ENCODE measurements at places on chromosomes 4 and X.

DNA sequence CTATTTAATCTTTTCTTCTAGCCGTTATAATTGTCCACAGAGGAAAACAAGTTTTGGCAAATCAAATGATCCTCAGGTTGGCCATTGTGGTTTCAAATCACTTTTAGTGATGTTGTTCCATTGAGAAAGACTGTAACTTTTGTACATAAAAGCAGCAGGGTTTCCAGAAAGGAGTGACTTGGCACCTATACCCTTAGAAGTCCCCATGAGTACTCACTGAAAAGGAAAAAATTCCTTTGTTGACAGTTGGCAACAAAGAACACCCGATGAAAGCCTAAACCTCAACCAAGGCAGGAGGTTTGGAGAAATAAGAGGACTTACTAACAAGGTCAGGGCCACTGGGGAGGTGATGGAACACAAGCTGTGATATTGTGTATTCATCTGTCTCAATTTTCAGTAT lies 474.4 kb downstream of the RAPGEF2 start:
- no peak for DNase-seq

GRCh38 chr4:100421361-100421978 lies 96.4 kb downstream of the EMCN start:
- no peak for DNase-seq

DNA sequence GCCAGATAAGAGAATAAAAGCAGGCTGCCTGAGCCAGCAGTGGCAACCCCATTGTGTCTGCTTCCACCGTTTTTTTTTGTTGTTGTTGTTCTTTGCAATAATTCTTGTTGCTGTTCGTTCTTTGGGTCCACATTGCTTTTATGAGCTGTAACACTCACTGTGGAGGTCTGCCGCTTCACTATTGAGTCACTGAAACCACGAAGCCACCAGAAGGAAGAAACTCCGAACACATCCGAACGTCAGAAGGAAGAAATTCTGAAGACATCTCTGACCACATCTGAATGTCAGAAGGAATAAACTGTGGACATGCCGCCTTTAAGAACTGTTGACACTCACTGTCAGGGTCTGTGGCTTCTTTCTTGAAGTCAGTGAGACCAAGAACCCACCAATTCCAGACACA lies 110.5 kb downstream of the PCDH18 start:
- DNase-seq, result no peak

GRCh38 chr4:122360754-122361153 lies 18.1 kb upstream of the ADAD1 start:
- DNase-seq, result no peak

- no peak for DNase-seq
Observed at GRCh38 chr4:23766344-23766743, 123.5 kb downstream of the PPARGC1A start.

DNA sequence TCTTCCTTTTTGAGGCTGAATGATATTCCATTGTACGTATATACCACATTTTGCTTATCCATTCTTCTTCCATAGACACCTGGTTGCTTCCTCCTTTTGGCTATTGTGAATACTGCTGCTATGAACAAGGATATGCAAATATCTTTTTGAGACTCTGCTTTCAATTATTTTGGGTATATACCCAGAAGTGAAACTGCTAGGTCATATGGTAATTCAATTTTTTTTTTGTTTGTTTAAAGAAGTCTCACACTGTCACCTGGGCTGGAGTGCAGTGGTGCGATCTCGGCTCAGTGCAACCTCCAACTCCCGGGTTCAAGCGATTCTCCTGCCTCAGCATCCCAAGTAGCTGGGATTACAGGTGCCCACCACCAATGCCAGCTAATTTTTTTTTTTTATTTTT lies 75.3 kb downstream of the METTL14 start:
- DNase-seq, result no peak

DNA sequence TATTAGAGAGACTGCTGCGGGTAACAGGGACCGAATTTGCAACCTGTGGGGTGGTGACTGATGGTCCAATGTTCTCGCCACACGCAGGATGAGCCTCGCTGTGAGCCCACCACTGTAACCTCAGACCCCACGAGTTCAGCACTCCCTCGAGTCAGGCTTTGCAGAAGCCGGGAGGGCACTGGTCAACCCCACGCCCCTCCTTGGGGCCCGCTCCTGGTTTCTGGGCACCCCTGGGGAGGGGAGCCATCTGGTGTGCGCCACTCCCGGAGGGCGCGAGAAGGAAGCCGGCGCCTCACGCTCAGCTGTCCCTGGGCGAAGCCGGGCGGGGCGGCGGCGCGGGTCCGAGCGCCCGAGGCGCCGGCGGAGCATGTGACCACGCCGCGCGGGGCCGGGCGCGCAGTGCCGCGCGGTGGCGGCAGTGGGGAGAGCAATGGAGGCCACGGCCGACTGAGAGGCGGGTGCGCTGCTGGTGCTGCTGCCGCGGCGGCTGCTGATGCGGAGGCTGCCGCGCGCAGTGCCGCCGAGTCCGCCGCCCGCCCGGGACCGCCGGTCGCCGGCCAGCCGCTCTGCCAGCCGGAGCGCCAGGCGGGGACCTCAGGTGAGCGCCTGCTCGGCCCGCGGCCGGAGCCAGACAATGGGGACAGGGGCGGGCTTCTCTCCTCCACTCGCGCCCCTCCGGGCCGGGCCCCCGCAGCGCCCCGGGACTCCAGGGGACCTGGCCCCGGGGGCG lies 100.1 kb downstream of the CEP135 start:
- no peak for DNase-seq

DNA sequence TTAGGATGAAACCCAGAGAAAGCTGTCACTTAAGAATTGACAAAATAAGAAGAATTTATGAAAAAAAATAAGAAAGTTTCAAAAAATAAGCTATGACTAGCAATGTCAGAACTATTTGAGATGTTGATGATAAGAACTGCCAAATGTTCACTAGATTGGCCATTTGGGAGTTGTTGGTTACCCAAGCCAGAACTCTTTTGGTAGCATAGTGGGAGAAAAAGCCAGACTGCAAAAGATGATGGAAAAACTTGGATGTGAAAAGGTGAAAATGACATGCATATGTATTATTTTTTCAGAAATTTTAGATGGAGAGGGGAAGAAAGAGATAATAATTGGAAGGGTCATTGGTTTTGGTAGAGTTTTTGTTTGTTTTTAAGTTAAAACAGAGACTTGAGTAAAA lies 397.2 kb upstream of the ATOH1 start:
- no peak for DNase-seq

DNA sequence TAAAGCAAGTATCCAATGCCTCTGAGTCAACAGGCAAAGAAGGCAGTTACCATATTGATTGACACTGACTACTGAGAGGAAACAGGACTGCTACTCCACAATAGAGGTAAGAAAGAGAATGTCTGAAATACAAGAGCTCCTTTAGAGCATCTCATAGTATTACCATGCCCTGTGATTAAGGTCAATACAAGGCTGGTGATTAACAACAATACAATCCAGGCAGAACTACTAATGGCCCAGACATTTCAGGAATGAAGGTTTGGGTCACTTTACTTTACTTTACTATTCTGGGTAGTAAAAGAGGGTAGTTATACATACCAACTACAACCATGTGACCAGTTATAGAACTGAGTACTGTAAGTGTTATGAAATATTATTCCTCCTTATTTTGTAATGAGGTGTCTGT lies 44.5 kb downstream of the BRWD3 start:
- DNase-seq, result no peak

DNA sequence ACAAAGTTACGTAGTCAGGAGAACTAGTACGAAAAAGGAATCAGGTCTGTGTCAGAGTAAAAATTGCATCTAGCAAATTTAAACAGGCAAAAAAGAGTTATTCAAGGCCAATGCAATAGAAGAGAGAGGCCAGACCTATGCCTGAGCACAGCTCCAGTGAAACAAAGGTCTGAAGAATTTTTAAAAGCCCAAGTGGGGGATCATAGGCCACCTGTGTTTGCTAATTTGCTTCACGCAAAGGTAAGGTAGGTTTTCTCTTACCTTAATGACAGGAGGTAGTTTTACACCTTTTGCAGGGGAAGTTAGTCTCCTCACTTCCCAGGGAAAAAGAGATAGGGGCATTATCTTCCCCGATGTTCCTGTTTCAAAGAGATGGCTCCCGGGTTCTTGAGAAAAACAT lies 448.6 kb upstream of the TECRL start:
- no peak for DNase-seq

DNA sequence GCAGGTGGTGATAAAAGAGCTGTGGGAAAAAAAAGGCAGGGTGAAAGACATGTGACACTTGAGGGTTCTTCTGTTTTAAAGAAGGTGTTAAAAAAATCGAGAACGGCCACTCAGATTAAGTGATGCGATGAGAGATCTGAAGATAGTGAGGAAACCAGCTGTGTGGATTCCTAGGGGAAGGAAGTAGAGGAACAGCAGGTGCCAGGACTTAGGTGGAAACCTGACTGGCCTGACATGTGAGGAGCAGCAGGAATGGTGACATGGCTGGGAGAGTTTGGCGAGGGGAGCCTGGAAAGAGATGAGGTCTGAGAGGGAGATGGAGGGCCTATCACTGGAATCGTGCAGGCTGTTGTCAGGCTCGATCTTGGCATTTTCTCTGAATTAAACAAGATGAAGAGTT lies 55.5 kb downstream of the BMPR1B start:
- no peak for DNase-seq

- no peak for DNase-seq
Observed at GRCh38 chr4:17077105-17077504, 178.7 kb upstream of the LDB2 start.

DNA sequence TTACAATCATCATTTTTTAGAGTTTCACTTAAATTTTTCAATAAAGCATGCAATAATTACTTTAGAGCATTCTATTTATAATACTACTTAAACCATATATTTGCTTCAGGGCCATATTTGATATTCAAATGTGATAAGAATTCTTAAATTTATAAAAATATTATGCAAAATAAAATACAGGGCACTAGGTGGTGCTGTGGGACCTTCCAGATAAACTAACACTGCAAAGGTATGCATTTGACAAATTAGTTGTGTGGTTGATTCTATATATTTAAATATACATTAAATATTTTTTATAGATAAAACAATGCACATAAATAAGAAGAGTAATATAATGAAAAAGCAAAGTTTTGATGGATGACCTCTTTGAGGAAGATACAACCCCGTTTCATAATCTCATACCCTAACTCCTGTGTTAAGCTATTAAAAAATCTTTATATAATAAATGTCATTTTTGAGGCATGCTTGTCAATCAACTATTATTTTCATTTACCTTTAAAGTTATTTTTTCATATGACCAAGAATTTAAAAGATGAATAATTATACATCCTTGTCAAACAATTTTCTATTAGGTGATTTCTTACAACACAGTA lies 128.4 kb downstream of the REELD1 start:
- peak; percentile 17 for DNase-seq

DNA sequence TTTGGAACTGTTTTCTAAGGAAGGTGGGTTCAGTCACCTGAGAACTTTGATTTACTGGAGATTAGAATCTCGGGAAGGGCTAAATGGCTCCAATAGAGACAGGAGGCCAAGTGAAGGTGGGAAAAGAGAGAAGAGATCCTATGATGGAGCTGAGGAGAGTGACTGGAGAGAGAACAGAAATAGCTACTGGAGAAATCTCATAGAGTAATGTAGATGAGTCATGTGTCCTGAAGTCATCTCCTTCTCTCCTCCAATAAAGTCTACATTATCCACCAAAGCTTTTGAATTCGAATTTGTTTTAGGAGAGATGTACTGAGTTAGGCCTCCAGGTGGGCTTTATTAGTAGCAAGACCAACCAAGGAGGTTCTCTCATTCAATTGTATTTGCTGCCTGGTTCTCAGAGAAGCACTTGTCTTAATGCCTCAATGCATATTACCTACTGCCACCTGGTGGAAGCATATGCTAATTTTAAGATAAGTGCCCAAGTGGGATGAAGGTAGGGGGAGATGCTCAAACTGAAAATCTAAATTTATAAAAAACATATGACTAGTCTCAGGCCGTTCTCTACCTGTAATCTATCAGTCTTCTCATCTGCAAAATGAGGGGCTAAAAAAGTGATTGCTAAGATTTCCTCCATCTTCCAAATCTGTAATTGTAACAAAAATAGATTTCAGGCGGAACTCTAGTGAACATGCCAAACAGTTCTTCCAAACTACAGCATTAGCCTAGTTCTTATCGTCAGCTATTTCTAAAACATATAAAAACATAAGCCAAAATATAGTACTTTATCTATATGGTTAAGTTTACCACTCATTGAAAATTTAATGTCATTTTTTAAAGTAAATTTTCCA lies 24.4 kb downstream of the TXK start:
- peak; percentile 29 for DNase-seq

- DNase-seq, result no peak
Observed at GRCh38 chr4:80913381-80913780, 117.1 kb upstream of the BMP3 start.

- DNase-seq, result no peak
Observed at GRCh38 chrX:22952010-22952409, 47.8 kb upstream of the DDX53 start.

- no peak for DNase-seq
Observed at GRCh38 chr4:157294575-157294974, 74.0 kb downstream of the GRIA2 start.

DNA sequence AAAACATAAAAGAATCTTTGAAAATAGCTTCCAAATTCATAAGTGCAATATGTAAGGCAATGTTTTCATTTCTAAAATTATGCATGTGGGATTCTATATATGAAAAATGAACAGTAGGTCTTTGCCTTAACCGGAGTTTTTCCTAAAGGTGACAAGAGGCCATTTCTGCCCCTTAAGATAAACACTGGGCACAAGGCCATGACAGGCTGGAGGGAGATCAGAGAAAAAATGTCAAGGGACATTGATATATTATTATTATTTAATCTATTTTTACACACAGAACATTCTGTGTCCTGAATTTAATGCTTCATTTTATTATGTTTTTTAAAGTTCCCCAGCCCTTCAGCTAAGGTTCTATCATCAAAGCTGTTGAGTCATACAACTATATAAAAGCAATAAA lies 118.8 kb downstream of the CHM start:
- DNase-seq, result no peak

DNA sequence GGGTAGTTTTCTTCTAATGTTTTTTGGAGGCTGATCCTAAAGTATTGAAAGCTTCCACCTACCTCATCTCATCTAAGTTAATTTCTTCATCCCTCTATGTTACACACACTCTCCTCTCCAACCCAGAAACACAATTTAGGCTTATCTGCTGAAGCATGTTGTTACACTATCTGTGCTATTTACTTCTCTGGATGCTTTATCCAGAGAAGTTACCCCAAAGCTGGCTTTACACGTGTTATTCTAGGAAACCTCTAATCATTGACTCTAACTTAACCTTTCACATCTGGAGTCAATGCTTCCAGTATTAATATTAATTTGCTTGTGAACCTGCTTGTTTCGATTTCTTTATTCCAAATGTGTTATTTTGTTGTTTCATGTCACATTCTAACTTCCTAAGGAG lies 87.3 kb upstream of the NMU start:
- no peak for DNase-seq

DNA sequence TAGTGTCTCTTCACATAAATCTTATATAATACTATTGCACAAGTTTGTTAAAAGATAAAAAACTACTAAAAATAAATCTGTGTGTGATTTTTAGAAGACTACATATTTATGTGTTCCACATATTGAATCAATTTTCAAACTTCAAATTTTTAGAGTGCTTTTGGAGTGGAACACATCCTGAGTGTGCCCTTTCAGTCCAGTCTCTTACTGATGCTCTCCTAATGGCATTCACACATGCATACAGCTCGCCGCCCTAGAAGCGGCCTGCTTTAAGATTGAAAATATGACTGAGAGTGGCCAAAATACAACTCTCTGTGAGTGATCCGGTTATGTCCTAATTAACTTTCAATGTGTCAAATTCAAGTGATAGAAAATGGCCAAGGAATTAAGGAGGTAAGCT lies 628.8 kb downstream of the ANKRD50 start:
- DNase-seq, result no peak
